ENCODE measurements at places on chromosomes 2 and 18.

GRCh38 chr2:196984903-196985302 lies 58.4 kb upstream of the PGAP1 start:
- DNase-seq = no peak

GRCh38 chr2:218823196-218823855 lies 8.3 kb downstream of the PRKAG3 start:
- DNase-seq = no peak

- no peak for DNase-seq
These were observed 12.6 kb downstream of the TMEM198 start for GRCh38 chr2:219556413-219556812.

DNA sequence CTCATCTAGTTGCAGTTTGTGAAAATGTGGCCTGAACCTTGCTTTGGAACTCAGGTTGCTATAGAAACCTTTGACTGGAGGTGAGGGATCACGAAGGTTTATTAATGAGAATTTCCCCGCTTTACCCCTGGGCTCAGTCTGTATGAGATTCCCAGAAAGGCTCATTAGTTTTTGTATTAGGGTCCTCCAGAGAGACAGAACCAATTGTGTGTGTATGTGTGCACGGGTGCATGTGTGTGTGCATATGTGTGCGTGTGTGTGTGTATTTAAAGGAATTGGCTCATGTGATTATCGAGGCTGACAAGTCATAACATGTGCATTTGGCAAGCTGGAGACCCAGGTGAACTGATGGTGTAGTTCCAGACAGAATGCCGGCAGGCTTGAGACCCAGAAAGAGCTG lies 113.8 kb upstream of the DLX2 start:
- DNase-seq = no peak

DNA sequence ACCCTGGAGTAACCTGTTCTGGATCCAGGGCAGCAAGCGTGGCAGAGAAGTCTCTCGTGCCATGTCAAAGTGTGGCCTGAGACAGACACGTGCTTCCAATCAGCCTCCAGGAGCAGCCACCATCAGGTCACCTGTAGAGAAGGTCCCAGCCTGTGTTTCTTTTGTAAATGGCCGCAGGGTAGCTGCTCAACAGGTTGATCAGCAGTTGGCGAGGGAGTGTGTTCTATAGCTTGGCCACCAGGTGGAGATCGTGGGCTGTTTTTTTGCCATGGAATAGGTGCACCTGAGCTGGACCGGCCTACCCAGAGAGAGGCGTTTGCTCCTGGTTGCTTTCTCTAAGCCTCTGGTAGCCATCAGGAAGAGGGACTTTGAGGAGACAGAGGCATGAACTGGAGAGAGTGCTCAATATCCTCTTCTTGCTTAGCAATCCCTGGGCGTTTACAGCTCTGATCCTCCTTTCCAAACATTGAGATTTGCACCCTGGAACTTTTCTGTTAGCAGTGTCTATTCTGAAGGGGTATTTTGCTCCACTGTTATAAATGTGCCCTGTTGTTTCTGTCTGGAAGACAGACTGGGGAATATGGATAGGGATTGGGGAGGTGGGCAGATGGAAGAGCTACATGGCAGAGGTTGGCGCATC lies 34.2 kb upstream of the EN1 start:
- DNase-seq = peak; percentile 37

DNA sequence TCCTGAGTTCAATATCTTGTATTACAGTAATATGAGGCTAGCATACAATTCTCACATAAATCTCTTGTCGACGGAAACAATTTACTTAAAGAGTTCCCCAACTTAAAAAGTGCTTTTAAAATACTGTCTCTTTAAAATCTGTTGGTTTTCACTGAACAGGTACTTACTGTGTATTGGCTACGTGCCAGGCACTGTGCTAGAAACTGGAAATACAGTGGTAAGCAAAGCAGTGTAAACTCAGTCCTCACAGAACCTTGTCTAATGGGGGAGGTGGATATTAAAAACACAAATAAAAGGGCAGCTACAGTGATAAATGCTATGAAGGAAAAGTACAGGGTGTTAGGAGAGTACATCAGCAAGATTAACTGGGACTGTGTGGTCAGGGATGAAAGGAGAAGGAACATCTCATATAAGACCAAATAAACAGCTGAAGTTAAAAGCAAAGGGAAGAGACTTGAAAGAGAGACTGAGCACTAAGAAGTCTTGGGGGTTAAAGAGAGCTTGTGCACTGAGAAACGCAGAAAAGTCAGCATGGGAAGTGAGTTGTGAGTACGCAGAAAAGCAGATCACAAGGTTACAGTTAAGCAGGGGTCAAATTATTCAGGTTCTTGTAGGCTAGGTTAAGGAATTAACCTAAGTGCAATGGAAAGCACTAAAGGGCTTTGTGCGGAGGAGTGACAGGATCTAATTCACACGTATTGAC lies 52.5 kb downstream of the USP40 start:
- DNase-seq = no peak

DNA sequence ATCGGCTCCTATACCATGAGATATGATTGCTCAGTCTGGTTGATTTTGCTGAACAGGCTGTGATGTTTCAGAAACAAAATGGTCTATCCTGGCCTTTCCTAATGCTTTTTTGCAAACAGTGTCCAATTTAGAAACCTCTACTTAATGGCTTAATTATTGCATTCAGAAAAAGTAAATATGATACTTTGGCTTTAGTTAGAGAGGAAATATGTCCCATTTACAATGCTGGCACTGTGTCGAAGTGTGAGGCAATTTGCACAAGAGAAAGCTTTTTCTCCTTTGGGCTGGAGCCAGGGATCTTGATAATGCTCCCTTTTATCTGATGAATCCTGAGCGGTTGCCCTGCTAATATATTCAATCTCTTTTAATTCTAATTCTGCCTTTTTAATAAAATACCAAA lies 418.9 kb downstream of the EPHA4 start:
- DNase-seq = no peak

Data from stimulated activated CD8-positive, alpha-beta memory T cell treated with anti-CD3 and anti-CD28 coated beads, Interleukin-15, amount 100 ng/mL, for 24 hours (primary cell).